T-helper 22 cell (primary cell): ENCODE measurements at places on chromosomes 4 and X.
A peak's percentile ranks its signal among the peaks of the same experiment; 100 is the strongest.

DNA sequence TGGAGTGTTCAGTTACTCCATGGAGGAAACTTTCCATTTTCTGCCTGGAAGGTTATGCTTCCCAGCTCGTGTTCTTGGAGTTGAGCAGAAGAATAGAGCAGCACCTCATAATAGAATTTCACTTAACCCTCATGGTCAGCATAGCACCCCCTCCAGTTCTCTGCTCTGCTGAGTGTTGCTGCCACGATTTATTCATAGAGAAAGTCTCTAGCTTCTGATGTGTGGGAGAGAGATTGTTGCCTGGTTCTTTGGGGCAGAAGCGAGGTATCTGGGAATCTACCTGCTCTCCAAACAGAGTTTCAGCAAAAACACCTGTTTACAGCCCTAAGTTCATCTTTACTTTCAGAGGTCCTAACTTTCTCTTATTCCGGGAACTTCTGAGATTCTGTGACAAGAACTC is 3.9 kb upstream of the DTHD1 start:
- no peak for DNase-seq

- DNase-seq = no peak
Observed at GRCh38 chrX:47817897-47818296, 18.8 kb upstream of the ZNF81 start.

- no peak for DNase-seq
Observed at GRCh38 chr4:107977966-107978705, 11.6 kb upstream of the HADH start.

GRCh38 chr4:88818631-88819470 is 121.2 kb upstream of the NAP1L5 start:
- DNase-seq = peak; percentile 11

- DNase-seq = no peak
Observed at GRCh38 chr4:122285285-122285684, 93.5 kb upstream of the ADAD1 start.

DNA sequence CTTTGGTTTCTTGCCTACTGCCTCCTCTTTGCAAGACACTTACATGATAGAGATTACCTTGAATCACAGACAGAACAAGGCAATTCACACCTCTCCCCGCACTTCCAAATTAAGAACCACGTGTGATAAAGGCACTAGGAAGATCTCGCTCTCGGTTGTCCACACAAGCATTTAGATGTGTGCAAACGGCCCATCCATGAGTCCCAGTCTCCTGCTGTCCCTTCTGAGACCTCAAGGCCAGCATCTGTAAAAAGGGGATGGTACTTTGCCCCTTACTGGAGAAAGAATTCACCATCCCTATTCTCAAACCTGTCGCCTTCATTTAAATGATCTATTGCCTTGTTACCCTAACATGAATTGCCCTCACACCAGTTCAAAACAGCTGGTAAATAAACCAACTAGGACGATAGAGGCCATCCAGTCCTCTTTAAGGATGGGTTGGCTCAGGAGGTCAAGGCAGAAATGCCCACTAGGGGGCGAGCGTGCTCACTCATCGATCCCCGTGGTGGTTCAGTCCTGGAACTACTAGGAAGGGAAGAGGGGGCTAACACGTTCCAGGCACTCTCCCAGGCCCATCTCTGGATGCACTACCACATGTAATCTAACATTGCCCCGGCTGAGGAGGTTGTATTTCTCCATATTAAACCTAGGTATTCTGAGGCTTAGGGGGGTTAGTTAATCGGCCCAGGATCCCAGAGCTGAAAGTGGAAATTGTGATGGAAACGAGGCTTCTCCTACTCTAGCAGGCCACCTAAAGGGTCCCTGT is 95.8 kb downstream of the DHX15 start:
- no peak for DNase-seq

GRCh38 chr4:7973545-7973981 is 33.9 kb upstream of the AFAP1 start:
- no peak for DNase-seq

DNA sequence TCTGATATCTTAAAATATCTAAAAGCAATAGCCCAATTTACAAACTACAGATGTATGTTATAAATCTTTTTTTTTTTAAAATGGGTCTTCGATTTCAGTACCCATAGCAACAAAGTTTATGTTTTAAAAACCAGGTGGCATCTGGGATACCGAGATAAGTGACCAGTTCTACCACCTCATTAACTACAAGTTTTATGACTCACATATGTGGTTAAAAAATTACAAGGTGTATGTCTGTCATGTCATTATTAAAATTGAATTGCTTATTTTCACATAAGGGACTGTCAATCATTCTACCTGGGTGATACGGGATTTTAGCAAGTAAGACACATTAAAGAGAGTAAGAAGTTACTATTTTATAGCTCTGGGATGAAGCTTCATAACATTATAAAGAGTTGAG is 192.0 kb upstream of the ETNPPL start:
- DNase-seq = no peak

DNA sequence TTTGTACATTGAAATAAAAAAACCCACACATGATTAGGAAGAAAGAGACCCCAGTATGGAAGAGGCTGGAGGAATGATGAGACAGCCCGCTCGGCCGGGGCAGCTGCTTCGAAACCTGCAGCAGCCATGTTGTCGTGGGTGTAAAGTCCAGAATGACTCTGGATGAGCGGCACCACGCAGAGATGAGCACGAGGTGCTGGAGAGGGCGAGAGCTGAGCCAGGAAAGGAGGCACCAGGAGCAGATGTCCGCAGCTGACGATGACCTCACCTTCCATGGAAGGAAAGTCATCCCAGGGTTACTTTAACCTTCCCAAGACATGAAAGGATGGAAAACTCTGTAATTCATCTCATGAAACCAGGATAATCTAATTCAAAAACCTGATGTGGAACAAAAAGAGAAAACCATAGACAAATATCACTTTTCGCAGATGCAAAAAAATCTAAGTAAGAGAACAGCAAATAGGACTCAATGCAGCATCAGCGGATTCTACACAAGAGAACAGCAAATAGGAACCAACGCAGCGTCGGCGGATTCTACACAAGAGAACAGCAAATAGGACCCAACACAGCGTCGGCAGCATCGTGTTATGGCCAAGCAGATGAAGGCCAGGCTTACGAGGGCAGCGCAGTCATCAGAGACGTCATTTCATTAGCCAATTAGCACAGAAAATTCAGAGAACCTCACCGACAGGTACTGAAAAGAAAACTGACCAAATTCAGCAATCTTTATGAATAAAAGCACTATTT is 25.9 kb upstream of the SPON2 start:
- no peak for DNase-seq

- DNase-seq = no peak
Observed at GRCh38 chr4:105088110-105088879, 58.4 kb upstream of the TET2 start.

DNA sequence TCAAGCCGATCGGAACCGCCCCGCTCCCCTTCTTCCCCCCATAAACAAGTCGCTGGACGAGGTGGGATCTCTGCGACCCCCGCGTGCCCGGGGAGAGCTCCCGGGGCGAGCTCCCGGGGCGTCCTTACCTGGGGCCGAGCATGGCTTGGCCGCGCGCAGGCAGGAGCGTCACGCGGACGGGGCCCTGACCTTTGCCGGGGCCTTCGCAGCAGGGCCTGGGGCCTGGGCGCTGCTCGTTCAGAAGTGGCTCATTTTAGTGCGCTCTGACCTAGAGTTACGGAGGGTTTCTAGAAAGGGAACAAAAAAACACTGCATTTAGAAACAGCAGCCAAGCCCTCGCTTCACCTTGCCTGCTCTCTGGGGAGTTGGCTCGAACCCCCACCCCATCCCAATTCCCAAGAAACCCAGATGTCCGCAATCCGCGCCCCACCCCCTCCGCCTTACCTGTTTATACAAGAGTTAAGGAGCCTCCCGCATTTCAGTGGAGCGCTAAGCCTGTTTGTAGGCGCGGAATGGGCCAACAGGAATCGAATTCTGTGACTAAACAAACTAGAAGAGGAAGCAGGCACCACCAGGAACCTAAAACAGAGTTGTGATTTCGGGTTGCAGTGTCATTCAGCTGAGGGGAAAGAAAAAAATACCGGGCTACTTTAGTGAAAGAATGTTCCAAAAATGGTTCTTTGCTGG is 814 bp upstream of the RBM47 start:
- no peak for DNase-seq

- no peak for DNase-seq
Observed at GRCh38 chr4:53591372-53591892, at the start of gene LNX1. TSS of gene LNX1 (minus strand) at chr4:53591486. CDS start at chr4:53574002, 17,484 bp downstream.

DNA sequence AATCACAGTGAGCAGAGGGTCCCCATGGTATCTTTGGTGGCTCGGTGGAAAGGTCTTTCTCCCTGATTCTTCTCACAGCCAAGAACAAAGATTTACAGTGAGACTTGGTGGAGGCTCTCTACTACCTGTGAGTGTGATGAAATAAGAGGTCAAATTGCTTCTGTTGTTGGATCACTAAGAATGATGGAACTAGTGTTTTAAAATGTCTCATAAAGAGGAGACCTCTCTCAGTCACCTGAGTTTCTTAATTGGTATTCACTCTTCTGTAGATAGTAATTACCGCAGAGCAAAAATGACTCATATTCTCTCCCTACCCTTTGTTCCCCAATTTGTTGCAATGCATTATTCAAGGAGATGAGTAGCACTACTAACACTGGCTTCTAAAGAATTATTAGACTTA is 100.9 kb upstream of the TBC1D9 start:
- no peak for DNase-seq

DNA sequence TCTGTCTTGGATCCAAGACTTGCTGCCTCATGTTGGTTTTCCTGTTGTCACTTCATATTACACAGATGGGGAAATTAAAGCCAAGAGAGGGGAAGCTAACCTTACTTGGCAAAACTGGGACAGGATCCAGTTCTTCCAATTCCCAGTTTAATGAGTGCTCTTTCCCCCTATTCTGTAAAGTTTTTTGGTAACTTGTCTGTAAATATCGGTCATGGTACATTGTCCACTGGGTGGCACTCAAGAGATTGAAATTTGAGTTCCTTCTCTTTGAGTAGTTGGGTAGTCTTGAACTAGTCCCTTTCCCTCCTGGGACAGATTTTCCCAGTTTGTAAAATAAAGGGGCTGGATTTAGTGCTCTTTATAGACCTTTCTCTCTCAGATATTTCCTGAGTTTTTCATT is 12.4 kb upstream of the EOLA2 start:
- no peak for DNase-seq

- no peak for DNase-seq
Observed at GRCh38 chr4:46874811-46875210, 34.2 kb downstream of the COX7B2 start.

GRCh38 chr4:41643331-41643730 is 105.2 kb downstream of the PHOX2B start:
- no peak for DNase-seq

GRCh38 chr4:150862829-150863228 is 152.3 kb downstream of the LRBA start:
- DNase-seq = no peak

DNA sequence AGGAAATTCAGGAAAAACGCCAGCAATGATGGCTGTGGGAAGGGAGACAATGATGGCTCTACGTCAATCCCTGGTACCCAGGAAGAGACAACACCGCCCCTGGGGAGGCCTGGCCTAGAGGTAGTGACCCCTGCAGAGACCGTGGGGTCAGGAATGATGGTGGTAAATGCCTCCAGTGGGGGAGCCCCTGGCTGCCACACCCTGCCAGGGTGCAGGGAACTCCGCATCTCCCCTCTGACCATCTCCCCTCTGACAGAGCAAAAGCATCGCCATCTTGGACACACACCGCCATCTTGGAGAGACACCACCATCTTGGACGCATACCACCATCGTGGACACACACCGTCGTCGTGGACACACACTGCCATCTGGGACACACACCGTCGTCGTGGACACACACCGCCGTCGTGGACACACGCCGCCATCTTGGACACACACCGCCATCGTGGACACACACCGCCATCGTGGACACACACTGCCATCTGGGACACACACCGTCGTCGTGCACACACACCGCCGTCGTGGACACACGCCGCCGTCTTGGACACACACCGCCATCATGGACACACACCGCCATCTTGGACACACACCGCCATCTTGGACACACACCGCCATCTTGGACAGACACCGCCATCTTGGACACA is 9.9 kb downstream of the ASMTL start:
- DNase-seq = no peak

DNA sequence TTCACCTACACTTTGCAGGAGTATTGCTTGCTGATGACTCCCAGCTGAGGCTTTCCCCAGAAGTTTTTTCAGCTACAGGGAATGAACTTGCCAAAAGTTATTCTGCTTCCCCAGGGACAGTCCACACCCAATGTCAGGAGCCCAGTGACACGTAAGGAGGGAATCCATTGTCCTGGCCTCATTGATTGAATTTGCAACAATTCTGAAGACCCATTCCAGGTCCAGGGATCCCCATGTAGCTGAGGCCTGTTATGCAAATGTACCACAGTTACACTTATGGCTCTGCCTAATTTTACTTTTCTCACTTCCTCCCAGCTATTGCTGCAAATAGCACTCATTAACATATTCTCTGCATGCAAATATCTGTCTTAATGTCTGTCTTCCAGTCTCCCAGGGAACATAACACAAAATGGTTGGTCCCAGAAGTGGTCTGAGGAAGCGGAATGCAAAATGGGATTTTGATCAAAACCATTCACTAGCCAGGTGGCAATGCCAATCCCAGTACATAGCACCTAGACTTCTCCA is 113.7 kb upstream of the ACTRT1 start:
- no peak for DNase-seq

DNA sequence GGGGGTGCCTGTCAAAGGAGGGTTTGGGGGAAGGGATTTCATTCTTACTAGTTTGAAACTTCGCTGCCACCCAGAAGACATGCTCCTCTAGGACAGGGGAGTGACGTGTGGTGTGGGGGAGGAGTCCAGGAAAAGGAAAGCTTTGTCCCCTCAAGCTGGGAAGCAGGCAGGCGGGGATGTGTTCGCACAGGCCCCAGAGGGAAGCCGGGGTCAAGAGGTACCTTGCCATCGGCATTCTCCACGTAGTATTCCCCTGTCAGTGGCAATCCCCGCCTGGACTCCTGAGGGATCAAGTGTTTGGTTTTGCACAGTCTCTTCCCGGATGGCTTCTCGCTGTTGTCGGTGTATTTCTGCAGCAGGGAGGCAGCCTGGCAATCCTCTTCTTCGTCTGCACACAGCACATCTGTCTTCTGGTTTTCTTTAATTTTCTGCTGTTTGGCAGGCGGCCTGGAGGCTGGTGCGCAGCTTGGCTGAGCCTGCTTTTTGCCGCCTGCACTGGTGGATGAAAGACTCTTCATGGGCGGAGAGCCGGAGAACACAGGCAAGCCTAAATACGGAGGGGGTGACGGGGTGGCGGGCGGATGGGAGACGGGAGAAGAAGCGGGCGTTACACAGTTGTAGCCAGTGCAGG is 35.1 kb downstream of the BCOR start:
- DNase-seq = no peak

- no peak for DNase-seq
Observed at GRCh38 chr4:179855469-179855868, 2387.7 kb upstream of the TENM3 start.

DNA sequence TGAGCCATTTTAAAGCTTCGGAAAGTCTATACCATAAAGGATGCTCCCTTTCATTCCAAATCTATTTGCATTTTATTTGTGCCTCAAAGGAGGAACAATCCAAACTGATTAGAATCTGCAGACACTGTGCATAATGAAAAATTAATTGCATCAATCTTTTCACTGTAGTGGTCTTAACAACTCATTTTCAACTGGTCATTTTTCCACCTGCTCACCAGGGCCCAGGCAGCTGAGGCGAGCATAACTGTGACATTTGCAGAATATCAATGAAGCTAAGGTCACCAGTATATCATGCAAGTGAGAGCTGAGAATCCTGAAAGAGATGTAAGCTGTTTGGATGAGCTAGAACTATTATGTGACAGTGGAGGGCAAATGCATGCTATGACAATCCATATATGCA is 387.3 kb upstream of the TECRL start:
- DNase-seq = no peak

GRCh38 chrX:13433298-13433605 is 113.4 kb upstream of the ATXN3L start:
- DNase-seq = no peak
